ENCODE measurements at places on chromosomes 3 and 15.

DNA sequence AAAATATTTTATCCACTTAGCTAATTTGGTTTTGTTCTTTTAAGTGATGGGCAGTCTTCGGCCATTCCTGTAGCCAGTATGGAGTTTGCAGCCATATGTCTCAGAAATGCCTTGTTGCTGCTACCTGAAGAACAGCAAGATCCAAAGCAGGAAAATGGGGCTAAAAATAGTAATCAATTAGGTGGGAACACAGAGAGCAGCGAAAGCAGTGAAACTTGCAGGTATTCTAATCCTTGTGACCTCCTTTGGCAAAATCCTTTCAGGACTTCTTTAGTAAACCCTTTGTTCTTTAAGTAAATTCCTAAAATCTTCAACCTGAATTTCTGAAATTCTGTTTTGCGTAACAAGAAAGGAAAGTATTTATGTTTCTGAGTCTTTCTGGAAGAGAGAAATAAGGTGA, 49.8 kb downstream of the CNOT10 start:
- DNase-seq: peak; percentile 45

GRCh38 chr3:72976281-72976741, 20.3 kb upstream of the PPP4R2 start:
- no peak for DNase-seq

GRCh38 chr3:150260398-150260710, 147.7 kb upstream of the TSC22D2 start:
- DNase-seq: no peak

DNA sequence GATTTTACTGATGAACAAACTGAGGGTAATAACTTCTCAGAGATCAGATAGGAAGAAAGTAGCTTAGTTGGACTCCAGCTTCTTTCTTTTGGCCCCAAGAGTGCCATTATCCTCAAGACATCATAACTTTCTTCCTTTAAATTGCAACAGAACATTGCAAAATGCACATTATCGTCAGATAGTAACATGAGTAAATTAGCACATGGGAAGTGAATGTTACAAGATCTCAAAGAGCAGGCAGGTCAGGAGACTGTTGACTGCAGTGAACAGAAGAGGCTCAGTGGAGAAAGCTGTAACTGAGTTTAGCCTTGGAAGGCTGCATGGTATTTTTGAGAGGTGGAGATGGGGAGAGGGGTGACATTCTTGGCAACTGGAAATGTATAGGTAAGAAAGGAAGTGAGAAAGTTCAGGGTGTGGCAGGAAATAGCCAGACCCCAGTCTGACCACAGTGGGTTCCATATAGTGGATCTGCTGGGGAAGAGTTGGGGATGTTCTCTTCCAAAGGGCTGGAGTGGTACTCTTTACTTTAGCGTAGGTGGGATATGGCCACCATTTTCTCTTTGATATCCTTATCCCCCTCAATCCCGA, 307.7 kb downstream of the RPLP1 start:
- no peak for DNase-seq

GRCh38 chr15:29123991-29124390, 145.6 kb downstream of the NSMCE3 start:
- DNase-seq: no peak

DNA sequence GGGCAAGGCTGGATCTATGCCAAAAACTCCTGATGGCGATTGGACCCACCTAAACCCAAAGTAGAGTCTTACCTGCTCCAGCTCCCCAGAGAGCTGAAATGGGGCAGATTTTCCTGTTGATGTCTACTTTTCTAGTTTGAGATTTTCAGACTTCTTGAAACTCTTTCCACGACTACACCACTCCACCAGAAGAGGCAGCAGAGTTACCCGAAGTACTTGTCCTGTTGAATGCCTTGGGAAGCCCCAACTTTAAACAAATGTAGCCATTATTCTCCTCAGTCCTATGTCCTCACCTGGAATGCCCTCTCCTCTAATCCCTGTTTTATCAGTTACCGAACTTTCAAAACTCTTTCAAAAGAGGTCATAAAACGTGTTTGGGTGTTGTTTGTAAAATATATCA, 843.8 kb downstream of the VGLL3 start:
- DNase-seq: no peak

GRCh38 chr3:64341296-64341695, 116.0 kb upstream of the PRICKLE2 start:
- DNase-seq: no peak

GRCh38 chr3:109851854-109852253, 514.5 kb upstream of the DPPA4 start:
- DNase-seq: no peak

DNA sequence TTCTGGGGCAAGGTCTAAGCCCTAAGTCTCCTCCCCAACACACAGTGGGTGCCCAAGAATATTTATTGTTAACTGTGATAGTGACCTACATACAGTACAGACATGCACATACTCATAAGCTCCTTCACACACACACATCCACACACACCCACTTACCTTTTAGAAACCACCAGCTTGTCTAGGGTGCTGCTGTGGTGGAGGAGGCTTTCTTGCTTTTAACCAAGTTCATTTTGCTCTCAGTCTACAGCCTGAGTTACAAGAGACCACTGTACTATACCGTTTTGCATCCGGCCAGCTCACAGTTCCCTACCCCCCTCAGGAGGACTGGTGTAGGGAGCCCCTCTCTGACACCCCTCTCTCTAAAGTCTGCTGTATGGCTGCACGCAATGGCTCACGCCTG, 16.7 kb downstream of the DAPK2 start:
- DNase-seq: no peak

DNA sequence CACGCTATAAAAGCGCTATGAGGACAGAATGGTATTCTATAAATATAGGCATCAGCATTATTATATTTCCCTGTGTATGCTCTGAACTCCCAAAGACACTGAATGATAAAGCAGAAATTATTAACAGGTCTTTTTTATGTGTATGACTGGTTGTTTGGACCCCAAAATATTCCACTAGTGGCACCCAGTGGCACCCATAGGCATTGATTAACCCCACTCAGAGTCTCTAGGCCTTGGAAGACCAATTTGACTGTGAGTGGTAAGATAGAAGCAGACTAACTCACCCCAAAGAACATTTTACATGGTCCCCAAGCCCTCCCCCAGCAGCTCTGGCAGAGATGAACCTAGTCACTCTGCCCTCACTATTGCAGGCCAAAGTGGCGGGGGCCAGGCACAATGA, 45.4 kb upstream of the UBE2E1 start:
- DNase-seq: no peak

DNA sequence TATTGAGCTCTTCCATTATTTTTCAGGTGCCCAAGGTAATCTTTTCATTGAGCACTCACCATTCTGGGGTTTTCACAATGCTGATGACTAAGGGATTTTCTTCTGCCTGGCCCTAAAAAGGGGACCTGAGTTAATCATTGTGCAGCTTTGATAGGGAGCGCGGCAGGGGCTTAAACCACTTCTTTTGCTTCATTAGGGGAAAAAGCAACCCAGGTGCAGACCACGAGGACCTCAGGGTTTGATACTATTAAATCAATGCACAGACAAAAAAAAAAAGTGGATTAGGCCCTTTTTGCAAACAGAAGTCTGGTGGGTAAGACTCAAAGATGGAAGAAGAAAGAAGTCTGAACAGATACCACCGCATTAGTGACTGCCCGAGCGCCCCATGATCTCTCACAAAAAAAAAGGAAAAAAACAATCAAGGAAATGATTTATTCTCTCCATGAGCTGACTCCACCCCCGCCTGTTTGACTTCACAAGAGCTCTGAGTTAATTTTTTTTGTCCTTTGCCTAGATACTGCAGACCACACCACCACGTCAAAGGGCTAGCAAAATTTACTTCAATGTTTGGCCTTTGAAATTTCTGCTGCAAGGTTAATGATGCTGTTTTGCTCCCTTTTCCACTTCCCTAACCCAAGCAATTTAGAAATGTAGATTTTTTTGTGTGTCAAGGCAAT, 78.0 kb upstream of the FEZF2 start:
- no peak for DNase-seq

- DNase-seq: no peak
Measured at GRCh38 chr3:78143000-78143399, 1103.1 kb downstream of the ROBO2 start.

DNA sequence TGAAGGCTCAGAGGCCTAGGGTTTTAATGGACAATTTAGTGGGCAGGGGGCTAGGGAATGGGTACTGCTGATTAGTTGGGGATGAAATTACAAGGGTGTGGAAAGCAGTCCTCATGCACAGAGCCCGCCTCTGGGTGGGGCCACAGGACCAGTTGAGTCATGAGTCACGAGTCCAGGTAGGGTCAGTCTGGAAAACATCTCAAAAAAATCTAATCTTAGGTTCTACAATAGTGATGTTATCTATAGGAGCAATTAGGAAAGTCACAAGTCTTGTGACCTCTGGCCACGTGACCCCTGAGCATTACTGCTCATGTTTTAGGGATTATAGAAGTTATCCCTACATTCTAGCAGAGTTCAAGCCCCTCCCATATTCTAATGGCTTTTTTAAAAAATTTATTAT, 18.6 kb upstream of the IREB2 start:
- no peak for DNase-seq

- DNase-seq: peak; percentile 95
Measured at GRCh38 chr3:52220380-52221026, 4.9 kb downstream of the TLR9 start.

- DNase-seq: no peak
Measured at GRCh38 chr3:187963003-187963676, 190.8 kb upstream of the LPP start.

Data from H7 (cell line).